NCI-H1417 treated with DMSO at 0.1 percent for 48 hours (cell line): ENCODE measurements at places on chromosomes 1 and 21.

DNA sequence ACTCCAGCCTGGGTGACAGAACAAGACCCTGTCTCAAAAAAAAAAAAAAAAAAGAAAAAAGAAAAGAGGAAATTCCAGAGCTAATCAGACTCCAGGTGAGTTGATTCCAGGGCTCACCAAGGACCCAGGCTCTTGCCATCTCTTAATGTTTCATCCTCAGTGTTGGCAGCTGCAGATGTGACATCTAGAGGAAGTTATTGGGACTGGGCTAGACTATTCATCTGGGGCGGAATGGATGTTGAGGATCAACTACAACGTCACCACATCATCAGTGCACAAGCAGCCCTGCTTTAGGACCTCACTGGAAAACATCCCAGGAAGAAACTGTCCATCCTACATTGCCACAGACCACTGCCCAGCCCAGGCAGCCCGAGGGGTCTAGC is 28.6 kb upstream of the PARP1 start:
- DNase-seq, result no peak

DNA sequence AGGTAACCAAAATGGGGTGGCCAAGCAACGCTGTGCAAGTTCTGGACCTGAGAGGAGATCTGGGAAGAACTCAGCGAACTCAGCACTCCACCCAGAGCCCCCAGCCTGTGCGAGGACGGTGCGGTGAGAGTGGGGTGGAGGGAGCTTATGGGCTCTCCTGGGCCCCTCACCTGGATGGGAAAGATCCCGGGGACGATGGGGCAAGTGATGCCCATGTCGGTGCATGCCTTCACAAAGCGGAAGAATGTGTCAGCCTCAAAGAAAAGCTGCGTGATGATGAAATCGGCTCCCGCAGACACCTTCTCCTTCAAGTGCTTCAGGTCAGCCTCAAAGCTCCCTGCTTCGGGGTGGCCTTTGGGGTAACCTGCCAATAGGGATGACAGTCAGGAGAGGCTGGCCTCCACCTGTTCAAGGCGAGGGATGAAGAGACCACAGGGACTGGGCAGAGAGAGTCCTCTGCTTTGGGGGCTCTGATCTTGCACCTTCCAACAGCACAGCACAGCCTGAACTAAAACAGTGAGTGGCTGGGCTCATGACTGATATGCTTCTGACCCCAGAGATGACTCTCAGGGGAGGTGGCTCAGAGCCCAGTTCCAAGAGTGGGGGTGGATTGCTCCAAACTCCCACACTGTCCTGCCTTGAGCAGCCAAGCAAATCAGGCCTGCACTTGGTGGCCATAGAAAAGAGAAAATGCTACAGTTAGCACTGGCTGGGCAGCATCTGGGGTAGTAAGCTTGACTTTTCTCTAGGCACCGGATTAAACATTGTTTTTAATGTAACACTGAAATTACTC is 9.5 kb downstream of the MTHFR start:
- no peak for DNase-seq

GRCh38 chr1:24067978-24068377 is 44.0 kb downstream of the MYOM3 start:
- DNase-seq, result no peak

GRCh38 chr21:27275294-27275927 is 308.5 kb upstream of the ADAMTS5 start:
- no peak for DNase-seq

GRCh38 chr21:34921151-34921550 is 128.0 kb downstream of the RUNX1 start:
- no peak for DNase-seq

GRCh38 chr1:11207898-11208611 is 18.9 kb downstream of the ANGPTL7 start:
- no peak for DNase-seq

DNA sequence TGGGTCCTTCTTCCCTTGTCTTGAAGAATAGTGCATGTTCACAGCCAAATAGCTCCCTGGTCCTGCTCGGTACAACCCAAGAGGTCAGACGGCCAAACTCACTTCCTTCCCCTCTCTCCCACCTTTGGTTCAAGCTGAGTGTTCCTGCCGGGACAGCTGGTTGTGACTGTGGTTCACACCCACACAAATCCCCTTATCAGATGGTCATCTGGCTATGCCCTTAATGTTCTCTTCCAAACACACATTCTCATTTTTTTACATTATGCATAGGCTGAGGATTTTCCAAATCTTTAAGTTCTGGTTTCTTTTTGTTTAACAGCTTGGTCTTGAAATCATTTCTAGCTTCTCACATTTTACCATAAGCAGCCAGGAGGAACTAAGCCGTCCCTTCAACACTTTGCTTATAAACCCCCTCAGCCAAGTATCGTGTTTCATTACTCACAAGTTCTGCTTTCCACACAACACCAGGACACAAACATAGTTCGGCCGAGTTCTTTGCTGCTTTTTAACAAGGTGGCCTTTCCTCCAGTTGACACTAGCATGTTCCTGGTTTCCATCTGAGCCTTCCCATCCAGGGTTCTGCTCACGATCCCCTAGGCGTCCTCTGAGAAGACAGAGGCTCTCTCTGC is 19.7 kb upstream of the TSPEAR start:
- no peak for DNase-seq

GRCh38 chr1:8441426-8441825 is 123.5 kb downstream of the SLC45A1 start:
- no peak for DNase-seq

- no peak for DNase-seq
Observed at GRCh38 chr21:46675595-46676280, 40.3 kb downstream of the PRMT2 start.

- DNase-seq, result no peak
Observed at GRCh38 chr21:33761441-33762036, 119.2 kb downstream of the ITSN1 start.

DNA sequence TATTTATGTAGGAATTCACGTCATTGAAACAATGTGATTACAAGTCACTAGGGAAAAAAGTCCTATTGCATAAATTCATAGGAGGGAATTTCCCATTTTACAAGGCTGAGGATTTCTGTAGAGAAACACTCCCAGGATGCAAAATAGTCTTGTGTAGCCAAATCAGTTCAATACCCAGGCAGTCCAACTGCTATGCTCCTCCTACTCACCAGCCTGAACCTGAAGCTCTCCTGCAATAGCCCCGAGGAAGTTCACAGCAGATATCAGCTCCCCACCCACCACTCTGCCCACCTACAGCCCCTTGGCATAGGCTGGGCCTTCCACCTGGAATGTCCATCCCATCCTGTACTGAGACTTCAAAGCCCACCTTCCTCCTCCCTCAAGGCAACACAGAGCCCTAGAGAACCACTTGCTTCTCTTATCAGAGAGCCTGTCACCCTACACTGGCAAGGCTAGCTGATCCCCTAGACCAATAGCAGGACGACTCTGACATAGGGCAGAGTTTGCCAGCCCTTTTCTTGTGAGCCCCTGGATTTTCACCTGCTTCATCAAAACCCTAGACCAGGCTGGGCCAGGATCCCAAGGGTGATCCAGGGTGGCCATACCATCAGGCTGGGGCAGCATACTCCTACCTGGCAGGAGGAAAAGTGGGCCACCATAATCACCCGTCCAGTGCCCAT is 1.5 kb downstream of the LSS start:
- no peak for DNase-seq

DNA sequence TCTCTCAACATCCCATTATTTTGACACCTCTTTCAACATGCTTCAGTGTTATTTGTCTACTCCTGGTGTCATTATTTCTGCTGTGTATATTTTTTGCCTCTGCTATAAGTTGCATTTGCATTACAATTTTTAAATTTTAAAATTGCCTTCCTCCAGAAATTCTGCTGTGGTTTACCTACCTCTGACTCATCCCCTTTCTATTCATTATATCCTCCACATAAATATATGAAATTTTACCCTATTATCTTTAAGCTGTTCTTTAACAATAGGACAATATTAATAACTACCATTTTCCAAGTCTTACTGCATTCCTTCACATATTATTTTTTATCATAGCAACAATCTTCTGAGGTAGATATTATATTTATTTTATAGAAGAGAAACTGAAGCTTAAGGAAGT is 178.1 kb upstream of the NRIP1 start:
- DNase-seq, result no peak

- DNase-seq, result no peak
Observed at GRCh38 chr1:207329469-207329868, 8.0 kb downstream of the CD55 start.

DNA sequence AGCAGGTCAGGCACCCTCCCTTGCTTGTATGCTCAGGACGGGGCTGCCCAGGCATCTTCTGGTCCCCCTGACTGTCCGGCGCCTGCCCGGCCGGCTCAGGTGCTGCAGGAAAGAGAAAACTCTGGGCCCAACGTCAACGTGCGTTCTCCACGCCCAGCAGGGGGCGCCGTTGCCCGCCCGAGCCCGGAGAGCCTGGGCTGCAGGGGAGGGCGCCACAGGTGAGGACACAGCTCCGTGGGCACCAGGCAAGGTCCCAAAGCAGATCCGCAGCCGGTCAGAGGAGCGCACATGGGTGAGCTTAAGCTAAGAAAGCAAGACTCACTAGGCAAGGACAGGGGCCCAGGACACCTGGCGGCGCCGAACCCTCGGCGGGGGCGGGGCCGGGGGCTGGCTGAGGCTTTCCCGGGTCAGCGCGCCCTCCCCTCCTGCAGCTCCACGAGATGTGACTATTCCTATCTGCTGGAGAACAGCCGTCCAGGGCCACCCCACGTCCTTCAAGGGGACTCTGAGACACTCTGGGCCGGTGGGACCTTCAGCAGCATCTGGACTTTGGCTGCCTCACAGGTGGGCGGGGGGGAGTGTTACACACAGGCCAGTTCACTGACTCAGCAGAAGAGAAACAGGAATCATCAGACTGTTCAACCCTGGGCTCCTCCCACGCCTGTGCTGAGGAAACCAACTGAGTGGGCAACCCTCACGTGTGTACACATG is 29.3 kb downstream of the KRTAP10-1 start:
- no peak for DNase-seq

GRCh38 chr1:111195002-111195684 is 5.3 kb downstream of the DENND2D start:
- no peak for DNase-seq

DNA sequence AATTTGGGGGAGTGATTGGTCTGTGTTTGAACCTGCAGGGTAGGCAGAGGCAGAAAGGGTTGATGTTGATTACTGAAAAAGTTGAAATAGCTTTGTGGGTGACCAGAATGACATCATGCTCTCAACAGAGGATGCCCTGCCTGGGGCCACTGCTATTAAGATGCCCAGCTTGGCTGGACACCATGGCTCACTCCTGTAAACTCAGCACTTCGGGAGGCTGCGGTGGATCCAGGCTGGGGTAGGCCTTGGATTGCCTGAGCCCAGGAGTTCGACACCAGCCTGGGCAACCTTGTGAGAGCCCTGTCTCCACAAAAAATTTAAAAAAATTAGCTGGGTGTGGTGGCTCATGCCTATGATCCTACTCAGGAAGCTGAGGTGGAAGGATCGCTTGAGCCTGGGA is 42.8 kb upstream of the CACNA1E start:
- DNase-seq, result no peak

DNA sequence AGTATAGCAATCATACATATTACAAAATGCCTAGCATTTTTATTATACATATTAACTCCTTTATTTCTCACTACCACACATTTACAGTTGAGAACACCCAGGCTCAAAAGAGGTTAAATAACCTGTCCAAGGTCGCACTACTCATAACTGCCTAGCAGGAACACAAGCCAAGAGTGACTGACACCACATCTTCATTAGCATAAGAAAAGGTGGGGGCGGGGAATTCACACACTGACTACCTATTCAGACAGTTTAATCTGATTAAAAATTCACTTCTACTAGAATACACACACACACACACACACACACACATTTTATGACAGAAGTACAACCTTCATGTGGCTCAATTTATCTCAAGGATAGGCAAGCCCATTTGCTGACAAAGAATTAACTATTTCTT is 77.8 kb upstream of the CACHD1 start:
- DNase-seq, result no peak
